Stimulated activated CD8-positive, alpha-beta memory T cell treated with anti-CD3 and anti-CD28 coated beads, Interleukin-4, amount 100 ng/mL, for 4 hours (primary cell): ENCODE measurements at places on chromosomes 13 and 19.

- DNase-seq: no peak
Measured at GRCh38 chr13:94590744-94591143, 5.2 kb downstream of the TGDS start.

DNA sequence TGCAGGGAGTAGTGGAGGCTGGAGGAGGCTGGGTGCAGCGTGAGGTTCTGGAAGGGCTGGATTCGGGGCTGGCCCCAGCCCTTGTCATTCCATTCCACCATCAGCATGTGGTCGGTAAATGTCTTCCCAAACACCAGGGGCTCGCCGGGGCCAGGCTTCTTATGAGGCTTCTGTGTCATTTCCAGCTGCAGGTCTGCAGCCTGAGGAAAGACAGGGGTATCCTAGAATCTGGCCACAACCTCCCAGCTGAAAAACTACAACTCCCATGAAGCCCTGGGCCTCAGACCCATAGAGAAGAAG, 4.4 kb downstream of the BCAT2 start:
- DNase-seq: no peak

GRCh38 chr19:42066075-42066754, 3.8 kb downstream of the GRIK5 start:
- DNase-seq: no peak

GRCh38 chr19:873084-873483, 13.6 kb downstream of the CFD start:
- peak; percentile 41 for DNase-seq

DNA sequence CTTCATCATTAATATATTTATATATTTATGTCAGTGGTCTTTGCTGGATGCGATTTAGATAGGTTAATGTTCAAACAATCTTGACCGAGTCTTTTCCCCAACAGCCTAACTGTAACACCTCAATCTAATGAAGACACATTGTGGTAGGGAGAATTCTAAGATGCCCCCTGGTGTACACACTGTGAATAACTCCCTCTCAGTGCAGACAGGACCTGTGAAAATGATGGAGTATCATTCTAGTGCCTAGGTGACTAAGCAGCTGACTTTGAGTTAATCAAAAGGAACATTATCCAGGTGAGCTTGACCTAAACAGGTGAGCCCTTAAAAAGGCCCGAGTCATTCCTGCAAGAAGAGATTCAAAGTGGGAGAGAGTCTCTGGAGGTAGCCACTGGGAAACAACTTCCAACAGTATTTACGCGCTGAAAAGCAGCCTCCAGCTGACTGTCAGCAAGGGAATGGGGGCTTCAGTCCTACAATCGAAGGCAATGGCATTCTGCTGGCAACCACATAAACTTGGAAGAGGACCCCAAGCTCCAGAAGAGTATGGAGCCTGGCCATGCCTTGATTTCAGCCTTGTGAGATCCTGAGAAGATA, 28.0 kb upstream of the KBTBD7 start:
- DNase-seq: no peak

GRCh38 chr19:23882493-23882892, 32.2 kb upstream of the ZNF726 start:
- no peak for DNase-seq

DNA sequence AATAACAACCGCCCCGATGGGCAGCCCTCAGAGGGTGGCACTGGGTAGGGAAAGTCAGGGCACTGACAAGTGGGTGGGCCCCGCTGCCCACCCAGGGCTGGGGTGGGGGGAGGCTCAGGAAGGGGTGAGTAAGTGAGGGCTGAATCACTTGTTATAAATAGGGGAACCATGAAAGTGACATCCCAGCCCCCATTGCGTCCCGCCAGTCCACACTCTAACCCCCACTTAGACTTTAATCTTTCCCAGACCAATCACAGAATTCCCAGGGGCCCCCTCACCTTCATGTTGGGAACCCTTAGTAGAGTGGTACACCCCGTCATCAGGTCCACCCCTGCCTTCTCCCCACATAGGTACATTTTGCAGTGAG, 37.0 kb upstream of the NANOS3 start:
- DNase-seq: no peak

- no peak for DNase-seq
Measured at GRCh38 chr13:20492641-20493040, 33.0 kb downstream of the CRYL1 start.

DNA sequence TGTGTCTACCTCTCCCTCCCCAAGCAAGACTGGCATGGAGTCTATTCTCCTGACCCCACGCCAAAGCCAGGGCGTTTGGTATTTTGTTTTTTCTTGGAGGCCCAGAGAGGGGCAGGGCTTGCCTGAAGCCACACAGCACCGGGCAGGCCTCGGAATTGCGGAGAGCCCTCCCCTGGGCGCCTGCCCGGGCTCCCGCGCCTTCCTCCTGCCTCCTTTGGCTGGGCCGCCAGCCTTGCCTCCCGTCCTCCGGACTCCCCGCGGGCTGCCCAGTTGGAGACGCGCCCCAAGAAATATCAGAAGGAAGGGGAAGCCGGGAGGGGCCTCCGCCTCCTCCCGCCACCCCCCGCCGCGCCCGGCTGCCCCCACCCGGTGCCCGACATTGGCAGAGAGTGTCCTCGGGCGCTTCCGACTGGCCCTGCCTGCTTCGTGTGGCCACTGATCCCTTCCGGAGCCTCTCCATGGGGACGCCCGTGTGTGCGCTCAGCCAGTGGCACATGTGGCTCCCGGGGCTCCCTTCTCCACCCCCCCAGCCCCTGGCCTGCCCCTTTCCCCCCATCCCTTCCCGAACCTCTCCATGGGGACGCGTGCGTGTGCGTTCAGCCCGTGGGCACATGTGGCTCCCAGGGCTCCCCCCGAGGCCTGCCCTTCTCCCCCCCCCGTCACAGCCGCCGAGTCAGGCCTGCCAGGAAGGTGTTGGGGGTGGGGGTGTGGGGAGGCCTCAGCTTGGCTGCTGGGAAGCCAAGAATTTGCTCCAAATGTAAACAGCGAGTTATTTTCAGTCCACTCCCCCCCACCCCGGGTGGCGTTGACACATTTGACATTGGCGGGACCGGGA, 37.3 kb downstream of the NFIC start:
- no peak for DNase-seq

DNA sequence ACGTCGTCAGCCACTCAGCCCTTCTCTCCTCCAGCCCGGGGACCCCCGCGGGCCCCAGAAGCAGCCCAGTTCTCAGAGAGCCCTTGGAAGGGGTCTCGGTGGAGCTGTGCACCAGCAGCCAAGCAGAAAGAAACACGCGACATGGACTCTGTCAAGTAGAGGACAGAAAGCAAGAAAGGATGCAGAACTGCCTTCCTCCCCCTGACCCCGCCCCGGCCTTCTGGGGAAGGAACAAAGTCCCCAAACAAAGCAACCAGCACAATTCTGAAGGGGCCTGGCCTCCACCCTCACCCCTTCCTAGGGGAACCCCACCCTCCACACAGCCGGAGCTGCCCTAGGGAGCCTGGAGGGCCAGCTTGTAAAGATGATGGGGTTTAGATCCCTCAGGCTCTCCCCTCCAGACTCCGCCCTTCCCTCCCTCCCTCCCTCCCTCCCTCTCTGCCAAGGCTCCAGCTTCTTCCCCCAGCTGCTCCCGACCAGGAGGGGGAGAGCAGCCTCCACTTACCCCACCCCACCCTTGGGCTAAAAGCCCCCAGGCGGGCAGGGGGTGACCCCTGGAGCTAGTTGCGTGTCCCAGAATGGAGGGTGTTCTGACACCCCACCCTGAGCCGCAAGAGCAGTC, 7.8 kb downstream of the LYL1 start:
- DNase-seq: no peak

DNA sequence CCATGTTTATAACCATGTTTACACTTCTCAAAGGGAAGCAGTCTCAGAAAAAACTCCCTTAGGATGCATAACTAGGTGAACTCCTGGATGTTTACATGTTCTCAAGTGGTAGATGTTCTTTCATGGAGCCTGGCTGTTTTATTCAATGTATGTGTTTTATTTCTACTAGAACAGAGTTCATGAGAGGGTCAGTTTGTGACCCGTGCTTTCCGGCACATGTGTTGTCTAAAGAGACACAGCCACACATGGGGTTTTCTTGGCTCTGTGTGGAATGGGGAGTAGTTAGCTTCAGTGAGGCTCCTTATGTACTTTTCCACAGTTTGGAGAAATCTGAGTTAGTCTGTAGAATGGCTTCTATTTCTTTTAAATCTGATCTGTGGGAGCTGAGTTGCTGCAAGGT, 60.9 kb downstream of the ATP8A2 start:
- no peak for DNase-seq

- DNase-seq: no peak
Measured at GRCh38 chr13:111049791-111050538, 65.1 kb upstream of the ARHGEF7 start.

DNA sequence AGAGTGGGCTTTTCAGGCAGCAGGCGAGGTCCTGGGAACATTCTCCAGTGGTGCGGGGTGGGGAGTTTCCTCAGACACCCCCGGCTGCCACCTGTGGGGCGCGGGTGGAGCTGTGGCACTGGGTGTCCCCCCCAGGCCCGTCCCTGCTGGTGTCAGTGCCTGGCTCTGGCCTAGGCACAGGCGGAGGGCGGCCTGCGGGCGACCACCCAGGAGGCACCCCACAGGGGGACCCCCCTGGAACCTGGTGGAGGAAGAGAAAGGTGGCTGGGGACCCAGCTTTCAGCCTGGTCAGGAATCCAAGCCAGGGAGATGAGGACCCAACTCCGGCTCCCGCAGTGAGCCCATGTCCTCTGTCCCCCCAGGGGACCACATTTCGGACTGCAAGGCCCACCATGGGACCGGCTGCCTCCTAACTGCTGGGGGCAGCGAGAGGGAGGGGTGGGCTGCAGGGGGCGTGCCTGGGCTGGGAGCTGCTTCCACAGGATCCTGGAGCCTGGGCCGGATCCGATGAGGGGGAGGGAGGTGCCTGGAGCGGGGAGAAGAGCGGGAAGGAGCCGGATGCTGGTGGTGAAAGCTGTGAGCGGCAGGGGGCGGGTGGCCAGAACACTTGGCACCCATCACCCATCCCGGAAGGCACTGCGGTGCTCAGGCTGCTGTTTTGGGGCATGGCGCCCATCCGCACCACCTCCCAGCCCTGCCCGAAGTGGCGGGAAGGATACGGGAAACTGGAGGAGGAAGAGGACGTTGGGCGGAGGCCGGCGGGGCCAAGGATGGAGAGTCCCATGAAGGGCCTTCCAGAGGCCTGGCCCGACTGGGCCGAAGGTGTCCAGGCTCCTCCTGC, 5.5 kb upstream of the CTXN1 start:
- no peak for DNase-seq

DNA sequence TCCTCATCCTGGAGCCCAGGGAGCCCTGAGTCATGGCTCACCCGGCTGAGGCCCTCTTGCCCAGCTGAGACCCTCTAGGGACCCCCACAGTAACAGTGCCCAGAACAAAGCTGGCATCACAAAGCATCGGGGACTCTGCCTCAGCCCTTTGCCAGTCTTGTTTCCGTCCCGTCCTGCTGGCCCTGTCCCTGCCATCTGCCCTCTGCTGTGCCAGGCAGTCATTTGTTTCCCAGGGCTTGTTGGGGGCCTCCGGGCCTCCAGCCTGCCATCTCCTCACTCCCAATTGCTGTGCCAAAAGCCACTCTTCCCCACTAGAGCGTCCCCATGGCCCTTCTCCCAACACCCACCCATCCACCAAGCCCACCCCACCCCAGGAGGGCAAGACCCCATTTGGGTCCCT, 64.2 kb downstream of the SMARCA4 start:
- DNase-seq: no peak
